ENCODE measurements at places on chromosomes 3 and 15.
A peak's percentile ranks its signal among the peaks of the same experiment; 100 is the strongest.

- no peak for DNase-seq
Observed at GRCh38 chr3:144708437-144708836, 736.8 kb downstream of the DIPK2A start.

GRCh38 chr3:190197346-190197763 lies 76.7 kb upstream of the P3H2 start:
- no peak for DNase-seq

- no peak for DNase-seq
Observed at GRCh38 chr15:82021992-82022391, 23.8 kb downstream of the MEX3B start.

DNA sequence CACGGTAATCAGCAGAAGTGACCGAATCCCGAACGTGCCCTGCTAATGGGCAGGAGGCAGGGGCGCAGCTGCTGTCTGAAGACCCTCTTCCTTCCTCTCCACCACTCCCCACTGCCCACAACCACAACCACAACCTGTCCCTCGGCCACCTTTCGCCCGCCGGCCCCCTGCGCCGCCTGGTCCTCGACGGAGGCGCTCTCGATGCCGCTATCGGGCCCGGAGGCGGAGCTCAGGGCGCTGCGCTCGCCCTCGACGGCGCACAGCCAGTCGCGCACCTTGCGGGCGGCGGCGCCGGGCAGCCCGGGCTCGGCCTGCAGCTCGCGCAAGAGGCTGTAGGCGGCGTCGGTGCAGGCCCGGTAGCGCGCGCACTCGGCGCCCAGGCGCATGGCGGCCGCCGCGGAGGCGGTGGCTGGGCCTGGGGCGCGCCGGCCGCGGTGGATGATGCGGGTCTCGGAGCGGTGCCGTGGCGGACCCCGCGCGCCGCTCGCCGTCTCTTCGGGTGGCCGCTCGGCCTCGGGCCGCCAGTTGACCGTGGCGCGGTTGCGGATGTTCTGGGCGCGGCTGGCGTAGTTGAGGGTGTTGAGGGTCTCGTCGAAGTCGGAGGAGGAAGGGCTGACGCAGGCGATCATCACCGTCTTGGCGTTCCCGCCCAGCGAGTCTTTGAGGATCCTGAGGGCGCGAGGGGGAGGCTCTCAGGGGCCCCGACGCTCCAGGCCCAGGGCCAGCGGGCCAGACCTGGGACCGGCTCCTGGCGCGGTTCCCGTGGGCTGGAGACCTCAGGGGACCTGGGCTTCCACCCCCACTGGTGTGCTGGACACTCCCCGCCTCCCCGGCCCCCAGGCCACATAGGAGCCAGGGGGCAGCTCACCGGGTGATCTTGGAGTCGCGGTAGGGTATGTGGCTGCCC lies 6.9 kb downstream of the KIF7 start:
- DNase-seq, result peak; percentile 35

DNA sequence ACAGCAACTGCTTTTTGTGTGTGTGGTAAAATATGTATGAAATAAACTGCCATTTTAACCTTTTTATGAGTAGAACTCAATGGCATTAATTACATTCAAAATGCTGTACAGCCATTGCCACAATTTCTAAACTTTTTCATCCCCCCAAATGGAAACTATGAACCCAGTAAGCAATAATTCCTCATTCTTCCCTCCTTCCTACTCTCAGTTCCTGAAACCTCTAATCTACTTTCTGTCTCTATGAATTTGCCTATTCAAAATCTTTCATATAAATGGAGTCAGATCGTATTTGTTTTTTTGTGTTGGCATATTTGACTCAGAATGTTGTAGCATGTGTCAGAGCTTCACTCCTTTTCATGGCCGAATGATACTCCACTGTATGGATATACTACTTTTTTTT lies 5.3 kb upstream of the BLM start:
- DNase-seq, result no peak

GRCh38 chr3:28279770-28280169 lies 38.4 kb downstream of the CMC1 start:
- no peak for DNase-seq

DNA sequence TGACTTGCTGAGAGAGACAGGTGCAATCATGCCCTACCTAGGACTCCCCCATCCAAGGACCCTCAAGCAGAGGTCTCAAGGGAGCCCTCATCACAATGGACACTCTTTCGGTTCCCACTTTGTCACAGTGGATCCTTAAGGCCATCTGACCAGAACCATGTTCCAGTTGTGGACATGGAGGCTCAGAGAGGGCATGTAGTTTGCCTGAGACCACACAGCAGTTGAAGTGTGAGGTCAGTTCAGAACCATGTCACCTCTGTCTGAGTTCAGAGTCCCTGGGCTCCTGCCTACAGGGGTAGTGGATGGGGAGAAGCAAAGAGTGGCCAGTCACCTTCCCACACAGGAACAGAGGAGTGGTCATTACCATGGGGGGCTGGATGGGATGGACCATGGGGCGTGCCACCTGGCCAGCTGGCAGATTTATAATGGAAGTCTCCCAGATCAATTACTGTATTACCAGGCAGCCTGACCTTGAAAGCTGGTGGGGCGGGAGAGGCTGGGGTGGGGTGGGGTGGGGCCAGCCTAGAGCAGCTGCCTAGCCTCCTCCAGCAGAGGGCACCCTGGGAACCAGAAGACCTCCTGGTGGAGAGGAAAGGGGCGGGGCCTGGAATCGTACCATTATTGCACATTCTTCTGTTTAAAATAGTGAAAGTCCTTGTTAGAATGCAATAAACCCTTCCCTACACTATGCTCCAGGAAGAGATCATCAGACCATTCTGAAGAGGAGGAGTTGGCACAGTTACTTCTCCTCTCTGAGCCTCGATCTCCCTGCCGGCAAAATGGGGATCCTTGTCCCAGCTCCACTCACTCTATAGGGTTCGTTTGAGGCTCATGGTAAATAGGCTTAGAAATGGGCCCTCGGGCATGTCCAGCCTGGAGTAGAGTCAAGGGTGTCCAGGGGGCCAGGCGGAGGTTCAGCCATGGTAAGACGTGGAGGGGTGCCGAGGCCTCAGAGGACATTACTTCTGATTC lies 26.9 kb upstream of the LINGO1 start:
- peak; percentile 68 for DNase-seq

DNA sequence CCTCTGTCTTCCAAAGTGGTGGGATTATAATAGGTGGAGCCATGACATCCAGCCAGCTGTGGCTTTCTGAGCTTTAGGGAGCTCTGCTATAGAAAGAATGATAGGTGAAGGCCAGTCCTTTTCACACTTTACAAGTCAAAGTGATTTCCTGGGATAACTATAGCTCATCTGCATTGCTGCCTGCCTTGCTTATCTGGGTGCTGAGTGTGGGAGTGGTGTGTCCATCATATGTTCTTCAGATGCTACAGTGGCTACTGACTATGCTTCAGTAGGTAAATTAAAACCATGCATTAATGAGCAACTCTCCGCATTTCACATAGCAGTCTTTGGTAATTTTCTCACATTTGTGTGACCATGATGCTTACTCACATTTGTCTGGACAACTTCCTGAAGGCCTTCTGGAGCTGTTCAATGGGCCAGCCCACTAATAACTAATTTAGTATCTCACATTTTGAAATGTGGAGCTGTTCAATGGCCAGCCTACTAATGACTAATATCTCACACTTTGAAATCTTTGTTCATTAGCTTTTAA lies 23.4 kb downstream of the RHOA start:
- DNase-seq, result no peak

GRCh38 chr3:150073513-150073912 lies 102.8 kb upstream of the PFN2 start:
- no peak for DNase-seq

- no peak for DNase-seq
Observed at GRCh38 chr3:30639937-30640336, 33.5 kb downstream of the TGFBR2 start.

DNA sequence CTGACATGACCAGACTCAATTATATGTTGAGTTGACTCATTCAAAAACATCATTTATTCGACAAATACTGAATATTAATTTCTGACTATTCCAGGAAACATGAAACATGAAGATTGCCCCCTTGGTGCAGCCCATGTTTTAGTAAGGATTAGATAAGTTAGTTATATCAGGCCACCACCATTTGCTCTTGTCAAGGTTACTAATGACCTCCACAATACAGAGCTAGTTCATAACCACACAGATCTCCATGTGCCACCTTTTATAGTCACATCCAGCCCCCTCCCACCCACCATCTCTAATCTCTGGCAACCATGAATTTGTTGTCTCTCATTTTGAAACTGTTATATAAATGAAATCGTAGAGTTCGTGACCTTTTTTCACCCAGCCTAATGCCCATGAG lies 15.7 kb downstream of the KLHL18 start:
- no peak for DNase-seq

GRCh38 chr15:76312540-76313174 lies 1.4 kb upstream of the ETFA start:
- DNase-seq, result no peak

DNA sequence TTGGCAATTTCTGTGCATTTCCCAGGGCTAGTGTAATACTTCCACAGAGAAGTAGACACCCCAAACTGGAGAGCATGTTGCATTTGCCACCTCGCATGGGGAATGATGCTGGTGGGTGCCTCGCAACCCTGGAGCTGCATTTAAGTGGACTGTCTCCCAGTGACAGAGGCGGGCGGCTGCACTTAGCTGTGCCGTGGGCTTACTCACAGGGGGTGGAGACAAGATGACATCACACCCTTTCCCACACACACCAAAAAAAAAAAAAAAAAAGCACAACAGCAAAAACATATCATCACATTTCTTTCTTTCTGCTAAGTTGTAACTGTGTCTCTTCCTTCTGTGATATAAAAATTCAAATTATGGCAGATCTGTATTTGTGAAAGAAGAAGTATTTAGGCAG lies at the start of gene ABI3BP:
TSS of gene ABI3BP (minus strand) at position 113 of the 400 bp plus-strand sequence. CDS start at position 76, 37 bp downstream.
- DNase-seq, result no peak

GRCh38 chr3:134232951-134233350 lies 17.7 kb downstream of the RYK start:
- DNase-seq, result no peak

GRCh38 chr3:107861904-107862303 lies 228.9 kb downstream of the CD47 start:
- DNase-seq, result no peak

DNA sequence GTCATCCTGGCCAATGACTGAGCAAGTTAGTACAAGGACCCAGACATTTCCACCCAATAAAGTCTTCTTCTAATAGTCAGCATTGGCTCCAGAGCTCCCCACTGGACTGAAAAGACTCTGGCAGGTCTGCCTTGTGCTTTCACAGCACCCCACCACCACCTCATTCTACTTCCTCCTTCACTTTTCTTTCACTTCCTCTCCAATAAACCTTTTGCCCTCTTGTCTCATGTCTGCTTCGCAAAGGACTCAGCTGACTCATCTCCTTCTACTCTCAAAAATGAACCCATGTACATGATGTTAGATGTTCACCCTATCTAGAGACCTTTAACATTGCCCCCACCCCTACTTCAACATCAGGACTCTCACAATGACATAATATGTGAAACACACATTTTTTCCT lies 181.0 kb upstream of the PPP2R3A start:
- no peak for DNase-seq

GRCh38 chr15:51096976-51097375 lies 2.3 kb upstream of the TNFAIP8L3 start:
- DNase-seq, result no peak

DNA sequence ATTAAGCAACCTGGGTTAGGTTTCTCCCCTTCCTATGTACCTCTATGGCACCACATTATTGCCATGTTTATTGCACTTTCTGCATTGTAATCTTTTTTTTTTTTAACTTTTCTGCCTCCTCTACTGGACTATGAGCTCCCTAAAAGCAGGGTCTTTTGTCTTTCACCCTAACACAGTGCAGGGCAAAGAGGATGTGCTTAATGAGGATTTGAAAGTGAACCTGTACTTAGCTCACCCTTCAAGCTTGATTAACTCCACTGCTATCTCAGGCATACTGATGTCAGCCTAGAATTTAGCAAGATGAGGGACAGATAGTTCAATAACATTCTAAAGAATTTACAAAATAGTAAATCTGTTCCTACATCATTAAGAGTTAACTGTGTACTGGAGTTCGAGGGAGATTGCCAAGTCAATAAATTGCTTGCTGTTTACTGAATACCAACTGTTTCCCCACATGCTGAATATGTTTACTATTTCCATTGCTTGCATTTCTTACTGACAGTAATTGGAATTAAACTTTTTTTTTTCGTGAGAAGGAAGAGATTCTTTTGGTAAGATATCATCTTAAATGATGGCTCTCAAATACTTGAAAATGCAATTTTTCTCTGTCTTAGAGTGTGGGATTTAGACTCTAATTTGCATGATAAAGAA lies 15.7 kb upstream of the PPARG start:
- no peak for DNase-seq

DNA sequence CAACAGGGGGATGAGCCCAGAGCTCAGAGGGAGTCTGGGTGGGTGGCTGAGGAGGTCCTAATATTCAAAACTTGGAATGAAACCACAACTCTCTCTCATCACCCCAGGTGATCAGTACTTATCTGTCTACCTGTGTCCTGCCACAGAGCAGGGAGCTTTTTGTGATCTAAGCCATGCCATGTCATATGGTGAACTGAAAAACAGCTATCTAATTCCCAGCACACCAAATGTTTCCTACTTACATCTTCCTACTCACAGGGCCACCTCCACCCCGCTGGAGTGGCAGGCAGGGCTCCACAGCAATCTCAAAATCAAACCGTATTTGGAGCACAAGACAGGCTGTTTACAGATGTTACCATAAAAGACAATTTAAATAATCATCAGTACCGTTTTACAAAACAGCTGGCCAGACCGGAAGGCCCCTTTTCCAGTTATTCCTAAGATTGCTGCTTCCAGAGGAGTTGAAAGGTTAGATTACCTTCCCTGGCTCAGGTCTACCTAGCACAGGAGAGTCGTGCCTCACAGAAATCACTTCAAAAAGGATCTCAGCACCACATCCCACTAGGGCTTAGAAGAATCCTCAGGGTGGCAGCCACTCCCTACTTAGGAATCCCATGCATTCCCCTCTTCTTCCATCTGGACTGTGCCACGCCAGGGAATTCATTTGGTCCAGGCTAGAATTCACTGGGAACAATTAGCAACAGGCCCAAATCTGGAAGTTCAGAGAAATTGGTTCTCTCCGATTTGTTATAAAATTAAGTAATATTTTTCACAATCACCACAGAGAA lies 226.6 kb upstream of the IL12A start:
- no peak for DNase-seq

DNA sequence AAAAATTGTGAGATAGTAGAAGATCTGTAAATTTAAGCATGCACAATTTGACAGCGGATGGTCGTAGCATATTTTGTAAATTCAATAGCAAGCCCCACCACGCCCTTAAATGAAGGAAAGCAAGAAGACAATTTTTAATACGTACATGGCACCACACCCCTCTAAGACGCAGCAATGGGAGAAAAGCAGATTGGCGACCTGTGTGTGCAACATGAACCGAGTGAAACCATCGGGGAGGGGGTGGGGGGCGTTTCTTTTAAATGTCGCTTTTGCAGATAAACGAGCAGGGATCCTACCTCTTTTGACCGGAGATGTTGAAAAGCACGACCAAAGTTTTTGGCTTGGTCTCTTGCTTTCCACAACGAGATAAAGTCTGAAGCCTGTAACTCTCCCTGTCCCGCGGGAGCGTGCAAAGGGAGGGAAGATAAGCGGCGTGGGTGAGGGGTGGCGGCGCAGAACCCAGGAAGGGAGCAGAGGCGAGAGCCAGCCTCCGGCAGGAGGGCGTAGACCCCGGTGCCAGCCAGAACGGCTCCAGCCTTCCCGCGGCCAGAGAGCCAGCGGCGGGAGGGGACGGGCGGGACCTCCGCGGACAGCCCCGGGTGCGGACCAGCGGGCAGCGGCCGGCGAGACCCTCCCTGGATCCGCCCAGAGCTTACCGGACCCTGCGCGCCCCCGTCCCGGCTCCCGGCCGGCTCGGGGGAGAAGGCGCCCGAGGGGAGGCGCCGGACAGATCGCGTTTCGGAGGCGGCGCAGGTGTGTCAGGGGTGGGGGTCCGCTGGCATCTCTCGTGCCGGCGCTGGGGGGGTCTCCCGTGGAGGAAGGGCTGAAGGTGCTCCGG lies at the start of gene CHL1:
TSS of gene CHL1 (plus strand) at position 453 of the 838 bp plus-strand sequence. CDS start 123,014 bp downstream, outside the sequence.
- DNase-seq, result no peak

Data from activated CD8-positive, alpha-beta memory T cell treated with anti-CD3 and anti-CD28 coated beads, Interleukin-2, amount 50 U/mL, for 48 hours (primary cell).